ENCODE measurements at places on chromosomes 5 and 9. TPM values are rescaled to one million over a fixed set of nuclear protein-coding genes. Genes with fewer than 3 reads are reported as not detected.

The SPATA31E1 gene
- total RNA-seq: not detected

The PCDHGA9 gene
- 0.29 TPM for total RNA-seq

The CDX1 gene
- total RNA-seq: not detected

The RAB3C gene
- total RNA-seq: not detected

The SPATA31A1 gene
- total RNA-seq: not detected

The IL5 gene
- total RNA-seq: not detected
